ENCODE measurements at places on chromosomes 7 and 10. TPM values are rescaled to one million over a fixed set of nuclear protein-coding genes. Genes with fewer than 3 reads are reported as not detected.

GRCh38 chr10:131320860-131321604 lies 9.5 kb upstream of the TCERG1L start:
- DNase-seq, result no peak

GRCh38 chr7:143322760-143323633 lies 7.1 kb downstream of the CLCN1 start:
- DNase-seq, result no peak

- peak; percentile 97 for DNase-seq
Observed at GRCh38 chr7:80918909-80919721, at the start of gene SEMA3C. Gene SEMA3C, minus strand, starts transcription at chr7:80919051. Its CDS starts 2,270 bp downstream, at chr7:80916781.

- DNase-seq, result no peak
Observed at GRCh38 chr10:128345353-128345752, 219.1 kb upstream of the MKI67 start.

ELMO1 gene
- polyA plus RNA-seq, result 0.07 TPM

Data from mammary epithelial cell (primary cell).